ENCODE measurements at places on chromosomes 16 and 17.
A peak's percentile ranks its signal among the peaks of the same experiment; 100 is the strongest.

DNA sequence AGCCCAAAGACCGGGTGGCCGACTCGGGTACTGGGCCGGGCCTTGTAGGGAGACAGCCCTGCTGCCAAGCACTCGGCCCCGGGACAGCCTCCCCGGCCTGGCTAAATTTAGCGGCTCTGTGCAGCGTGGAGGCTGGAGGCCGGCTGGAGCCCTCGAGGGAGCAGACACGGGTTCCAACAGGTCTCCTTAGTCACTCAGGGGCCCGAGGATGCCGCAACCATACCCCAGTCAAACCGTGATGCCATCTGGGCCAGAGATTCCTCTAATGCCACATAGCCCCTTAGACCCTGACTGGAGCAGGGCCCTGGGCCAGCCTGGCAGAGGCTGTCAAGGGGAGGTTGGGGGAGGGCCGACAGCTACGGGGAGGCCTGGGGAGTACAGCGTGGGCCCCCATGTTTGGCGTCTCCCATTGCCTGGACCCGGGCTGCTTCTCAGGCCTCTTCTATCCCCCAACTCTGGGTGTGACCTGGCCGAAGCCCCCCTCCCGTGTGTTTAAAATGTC, 2.9 kb upstream of the P2RX1 start:
- no peak for DNase-seq

DNA sequence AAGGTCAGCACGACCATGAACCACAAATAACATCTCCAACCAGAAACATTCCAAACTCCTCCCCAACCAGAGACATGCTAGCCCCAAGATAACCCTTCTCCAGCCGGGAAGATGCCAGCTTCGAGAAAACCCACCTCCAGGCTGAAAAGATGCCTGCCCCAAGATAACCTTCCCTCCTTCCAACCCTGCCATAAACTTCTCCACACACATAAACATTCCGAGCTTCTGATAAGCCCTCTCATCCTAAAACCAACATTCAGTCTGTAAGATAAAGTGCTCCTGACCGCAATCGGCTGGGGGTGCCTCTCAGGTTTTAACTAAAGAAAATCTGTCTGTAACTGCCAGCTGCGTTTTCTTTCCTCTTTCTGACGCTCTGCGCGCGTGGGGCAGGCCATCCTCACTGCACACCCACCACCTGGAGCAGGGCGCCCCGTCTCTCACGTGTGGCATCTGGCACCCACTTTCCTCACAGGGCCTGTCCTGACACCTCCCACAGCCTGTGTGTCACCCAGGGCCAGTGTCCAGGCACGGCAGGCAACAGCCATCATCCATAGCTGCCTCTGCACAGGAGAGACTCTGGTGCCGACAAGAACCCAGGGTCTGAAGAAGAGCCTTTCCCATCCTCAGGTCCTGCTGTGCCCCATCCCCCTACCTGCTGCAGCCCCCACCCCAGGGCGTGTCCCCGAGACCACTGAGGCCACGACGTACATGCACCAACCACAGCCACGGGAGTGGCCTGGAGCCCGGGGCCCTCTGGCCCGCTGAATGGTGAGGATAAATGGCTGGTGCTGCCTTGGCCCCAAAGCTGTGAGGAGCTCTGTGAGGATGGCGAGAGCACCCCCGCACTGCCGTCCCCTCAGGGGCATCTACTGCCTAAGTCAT, 3.7 kb downstream of the TEPSIN start:
- no peak for DNase-seq

GRCh38 chr16:375212-375611, 4.9 kb upstream of the MRPL28 start:
- DNase-seq = no peak

- no peak for DNase-seq
These were observed 43.4 kb downstream of the CYTH1 start for GRCh38 chr17:78738698-78739097.

- DNase-seq = peak; percentile 100
These were observed 100.7 kb downstream of the MGAT5B start for GRCh38 chr17:76968707-76969597.

GRCh38 chr16:66920924-66921680, 2.4 kb upstream of the CDH16 start:
- no peak for DNase-seq

- no peak for DNase-seq
These were observed 46.1 kb downstream of the CHCT1 start for GRCh38 chr17:60468371-60468770.

GRCh38 chr16:4928227-4928626, 8.7 kb downstream of the PPL start:
- no peak for DNase-seq

DNA sequence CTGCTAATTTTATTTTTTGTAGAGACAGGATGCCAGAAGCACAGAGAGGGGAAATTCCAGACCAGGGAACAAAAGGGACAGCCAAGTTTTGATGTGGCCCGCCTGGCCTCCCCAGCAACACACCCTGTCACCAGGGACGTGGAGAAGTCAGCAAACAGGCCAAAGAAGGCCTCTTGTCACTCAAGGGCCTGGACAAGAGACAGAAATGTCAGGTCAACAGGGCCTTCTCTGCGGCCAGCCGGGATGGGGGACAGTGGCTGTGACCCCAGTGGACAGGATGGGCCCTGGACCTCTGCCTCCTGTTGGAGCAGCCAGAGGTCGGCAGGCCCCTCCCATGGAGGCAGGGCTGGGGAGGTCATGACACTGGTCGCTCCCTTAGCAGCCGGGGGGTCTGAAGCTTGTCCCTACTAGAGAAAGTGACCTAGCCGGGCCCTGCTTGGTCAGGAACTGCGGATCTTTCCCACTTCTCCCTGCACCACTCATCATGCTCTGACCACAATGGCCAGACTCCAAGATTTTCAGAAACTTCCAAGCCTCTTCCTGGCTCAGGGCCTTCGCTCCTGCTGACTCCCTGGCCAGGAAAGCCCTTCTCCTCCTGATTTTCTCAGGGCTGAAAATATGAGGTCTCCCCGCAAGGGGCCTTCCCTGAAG, 9.2 kb upstream of the TVP23A start:
- no peak for DNase-seq

Data from NCI-H526 (cell line).